Heart left ventricle (tissue), 16 donors: ENCODE measurements at places on chromosomes 16 and 17. TPM values are rescaled to one million over a fixed set of nuclear protein-coding genes. Genes with fewer than 3 reads are reported as not detected.

STX4 gene
- total RNA-seq = 39.7 TPM

GINS2 gene
- 4.2 TPM for total RNA-seq

SLC39A11 gene
- 5.9 TPM for total RNA-seq

FGF11 gene
- 7.9 TPM for total RNA-seq

DNA sequence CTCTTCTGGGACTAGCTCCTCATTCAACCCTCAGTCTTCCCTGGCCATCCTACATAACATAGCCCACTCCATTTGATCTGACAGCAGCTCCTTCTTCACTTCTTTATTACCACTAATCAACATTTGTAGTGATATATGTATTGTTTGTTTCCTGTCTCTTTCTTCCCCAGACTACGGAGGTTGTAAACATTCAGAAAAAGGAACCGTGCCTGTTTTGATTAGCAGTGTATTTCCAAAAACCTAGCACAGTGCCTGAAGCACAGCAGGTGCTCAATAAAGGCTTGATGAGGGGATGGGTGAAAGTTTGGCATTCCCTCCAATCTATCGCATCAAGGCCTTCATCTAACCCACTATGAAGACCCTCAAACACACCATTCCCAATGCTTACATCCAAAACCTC is 150.8 kb downstream of the XYLT1 start:
- H3K27ac ChIP-seq = no peak overlapping the region
- no peaks in the 10 kb centered on the region for H3K36me3 ChIP-seq
- no peak for DNase-seq
- H3K4me1 ChIP-seq = no peaks in the 10 kb centered on the region
- no peak overlapping the region for H3K4me3 ChIP-seq
- no peaks in the 10 kb centered on the region for H3K27me3 ChIP-seq

- no peak overlapping the region for H3K4me3 ChIP-seq
- H3K36me3 ChIP-seq = no peaks in the 10 kb centered on the region
- no peaks in the 10 kb centered on the region for H3K27me3 ChIP-seq
- peak overlapping the region; percentile 9 for H3K27ac ChIP-seq
These were observed 10.9 kb downstream of the SLC43A2 start for GRCh38 chr17:1617620-1618174.

GRCh38 chr16:3982216-3982615 is 101.7 kb upstream of the CREBBP start:
- no peak overlapping the region for H3K27ac ChIP-seq
- no peak overlapping the region for H3K4me3 ChIP-seq
- peaks cover 20% of the 10 kb centered on the region for H3K36me3 ChIP-seq

GRCh38 chr16:64151990-64152767 is 969.7 kb downstream of the CDH11 start:
- H3K27me3 ChIP-seq = no peaks in the 10 kb centered on the region
- no peak for DNase-seq
- H3K36me3 ChIP-seq = no peaks in the 10 kb centered on the region
- no peak overlapping the region for H3K27ac ChIP-seq

DNA sequence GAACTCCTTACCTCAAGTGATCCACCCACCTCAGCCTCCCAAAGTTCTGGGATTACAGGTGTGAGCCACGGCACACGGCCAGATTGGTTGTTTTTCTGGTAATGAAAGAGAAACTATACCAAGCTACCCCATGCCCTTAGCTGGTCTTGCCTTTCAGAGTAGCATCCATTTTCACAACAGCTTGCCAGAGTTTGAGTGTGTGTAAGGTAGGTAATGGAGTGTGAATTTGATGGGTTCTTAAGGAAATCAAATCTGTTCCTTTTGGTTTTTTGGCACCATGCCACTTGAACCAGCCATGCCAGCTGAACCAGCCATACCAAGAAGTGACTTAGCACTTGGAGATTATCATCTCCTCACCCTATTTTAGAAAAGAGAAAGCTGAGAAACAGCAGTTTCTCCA is 5.1 kb downstream of the CALCOCO2 start:
- no peak for DNase-seq
- no peaks in the 10 kb centered on the region for H3K36me3 ChIP-seq
- no peak overlapping the region for H3K27ac ChIP-seq
- H3K4me1 ChIP-seq = peaks cover 80% of the 10 kb centered on the region
